ENCODE measurements at places on chromosomes 5 and 9.

DNA sequence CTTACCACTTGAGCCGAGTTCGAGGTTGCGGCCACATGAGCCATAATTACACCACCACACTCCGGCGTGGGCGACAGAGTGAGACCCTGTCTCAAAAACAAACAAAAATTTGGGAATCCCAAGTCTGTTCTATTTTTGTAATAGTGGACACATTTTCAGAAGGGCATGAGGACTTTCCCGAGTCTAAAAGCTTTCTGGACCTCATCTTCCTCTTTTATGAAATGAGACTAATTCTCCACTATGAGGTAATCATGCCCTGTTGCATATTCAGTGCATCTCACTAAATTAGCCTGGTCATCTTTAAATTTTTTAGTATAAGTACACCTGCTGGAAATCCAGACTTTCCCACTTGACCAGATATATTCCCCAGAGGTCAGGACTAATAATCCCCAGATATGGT is 55.7 kb downstream of the GGTA1 start:
- DNase-seq = no peak

- no peak for DNase-seq
Observed at GRCh38 chr5:149257889-149258705, 13.6 kb upstream of the AFAP1L1 start.

- no peak for DNase-seq
Observed at GRCh38 chr5:3538886-3539285, 56.7 kb upstream of the IRX1 start.

DNA sequence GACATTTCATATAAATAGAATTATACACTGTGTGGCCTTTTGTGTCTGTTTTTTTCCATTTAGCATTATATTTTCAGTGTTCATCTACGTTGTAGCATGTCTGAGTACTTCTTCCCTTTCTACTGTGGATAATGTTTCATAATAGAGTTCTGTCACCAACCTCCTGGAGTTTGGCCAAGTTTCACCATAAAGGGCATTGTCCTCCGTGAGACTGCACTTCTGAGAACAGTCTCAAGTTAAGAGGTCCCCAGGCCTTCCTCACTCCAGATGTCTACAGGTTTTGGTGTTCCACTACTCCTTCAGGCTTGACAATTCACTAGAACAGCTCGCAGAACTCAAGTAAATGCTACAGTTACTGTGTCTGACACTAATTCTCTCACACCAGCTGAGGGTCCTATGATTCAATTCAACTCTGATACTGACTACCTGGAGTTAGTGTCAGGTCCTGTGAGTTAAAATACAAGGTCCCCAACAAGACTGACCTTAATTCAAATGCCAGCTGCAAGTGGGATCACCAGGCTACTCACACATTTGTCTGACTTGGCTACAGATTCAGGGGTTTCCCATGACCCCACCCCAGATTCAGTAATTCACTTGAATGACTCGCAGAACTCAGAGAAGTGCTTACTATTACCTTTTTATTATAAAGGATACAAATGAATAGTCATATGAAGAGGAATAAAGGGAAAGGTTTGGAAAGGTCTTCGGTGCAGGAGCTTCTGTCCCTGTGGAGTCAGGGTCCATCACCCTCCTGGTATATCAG is 31.1 kb downstream of the SLC35A4 start:
- no peak for DNase-seq

- no peak for DNase-seq
Observed at GRCh38 chr5:175741556-175741955, 83.7 kb downstream of the HRH2 start.

DNA sequence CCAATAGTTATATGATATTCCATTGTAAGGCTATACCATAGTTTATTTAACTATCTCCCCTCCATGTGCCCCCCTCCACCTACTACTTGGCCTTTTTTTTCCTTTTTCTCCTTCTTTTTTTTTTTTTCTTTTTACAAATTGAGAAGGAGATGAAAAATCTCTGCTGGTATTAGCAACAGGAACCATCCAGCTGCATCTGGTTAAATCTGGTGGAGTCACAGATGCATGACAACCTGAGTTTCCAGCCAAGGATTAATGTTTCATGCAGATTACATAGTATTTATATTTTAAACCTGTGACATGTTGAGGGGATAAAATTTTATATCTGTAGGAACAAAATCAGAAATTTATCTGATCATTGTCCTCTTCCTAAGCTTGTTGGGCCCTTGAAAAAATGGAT is 128.5 kb upstream of the IQGAP2 start:
- DNase-seq = no peak

DNA sequence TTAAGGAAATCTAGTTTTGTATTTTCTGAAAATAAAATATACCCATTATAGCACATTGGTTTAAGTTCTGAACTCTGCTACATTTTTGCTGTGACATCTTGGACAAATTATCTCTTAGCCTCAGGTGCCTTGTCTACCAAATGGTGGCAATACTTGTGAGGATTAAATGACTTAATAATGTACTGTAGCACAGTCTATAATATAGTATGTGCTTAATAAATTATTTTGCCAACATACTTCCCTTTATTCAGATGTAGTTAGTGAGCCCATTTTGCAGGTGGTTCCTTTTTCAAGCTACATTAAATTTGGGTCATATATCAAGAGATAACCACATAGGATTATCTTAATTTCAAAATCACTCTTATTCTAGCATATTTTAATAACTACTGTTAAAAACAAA is 3.2 kb downstream of the ETF1 start:
- DNase-seq = no peak

GRCh38 chr9:99537996-99538395 is 283.7 kb upstream of the NR4A3 start:
- no peak for DNase-seq

- no peak for DNase-seq
Observed at GRCh38 chr5:160315968-160316367, 3.6 kb upstream of the CCNJL start.

DNA sequence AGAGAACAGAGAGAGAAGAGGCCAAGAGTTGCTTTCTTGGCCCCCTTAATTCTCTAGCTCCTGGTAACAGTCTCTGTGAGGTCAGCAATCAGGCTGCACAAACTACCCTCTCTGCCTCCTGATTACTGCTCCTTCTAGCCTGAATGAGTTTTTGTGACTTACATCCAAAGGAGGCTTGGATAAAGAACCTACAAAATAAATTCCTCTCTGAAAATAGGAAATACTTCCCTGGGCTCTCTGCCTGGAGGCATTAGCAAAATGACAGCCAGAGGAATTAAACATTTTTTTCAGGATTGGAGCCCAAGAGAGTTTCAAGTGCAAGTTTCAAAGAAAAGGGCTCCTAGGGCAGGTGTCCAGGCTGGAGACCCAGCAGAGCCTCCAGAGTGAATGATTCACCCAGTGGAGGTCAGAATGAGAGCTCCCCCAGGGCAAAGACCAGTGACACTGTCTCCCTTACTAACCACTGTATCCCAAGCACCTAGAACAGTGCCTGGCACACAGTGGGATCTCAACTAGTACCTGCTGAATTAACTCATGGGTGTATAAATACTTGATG is 162.5 kb downstream of the SPOCK1 start:
- DNase-seq = no peak

DNA sequence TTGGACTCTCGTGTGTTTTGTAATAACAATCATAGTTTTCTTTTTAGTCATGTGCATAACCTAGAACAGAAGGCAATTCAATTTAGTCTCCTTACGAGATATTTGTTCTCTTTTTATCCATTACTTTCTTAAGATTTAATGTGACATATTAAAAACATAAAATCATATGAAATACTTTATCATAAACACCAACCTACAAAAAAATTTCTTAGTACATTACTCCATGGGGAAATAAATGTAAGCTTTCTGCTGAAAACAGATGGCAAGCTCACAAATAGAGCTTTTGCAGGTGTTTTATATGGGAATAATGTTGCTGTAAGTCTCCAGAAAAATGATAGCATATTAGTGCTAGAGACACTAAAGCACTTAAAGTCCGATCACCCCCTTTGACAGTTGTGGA is 1035.2 kb upstream of the ARRDC3 start:
- DNase-seq = no peak

GRCh38 chr9:94894094-94894699 is 167.7 kb downstream of the AOPEP start:
- DNase-seq = no peak

DNA sequence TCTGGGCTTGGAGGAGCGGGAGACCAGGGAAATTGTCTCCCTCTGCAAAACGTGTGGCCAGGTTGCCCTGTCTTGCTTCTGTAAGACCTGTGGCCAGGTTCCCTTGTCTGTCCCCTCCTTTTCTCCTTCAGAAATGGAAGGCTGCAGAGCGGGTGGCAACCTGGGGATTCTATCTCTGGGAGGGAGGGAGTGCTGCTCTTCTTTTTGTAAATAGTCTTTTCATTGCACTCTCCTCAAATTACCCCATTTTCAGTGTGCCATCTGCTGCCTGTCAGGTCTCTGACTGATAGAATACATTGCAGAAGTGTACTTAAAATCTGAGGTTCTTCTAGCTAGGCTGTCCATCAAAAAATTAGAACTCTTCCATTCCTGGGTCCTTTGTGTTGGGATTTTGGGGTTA is 126.0 kb downstream of the GABRB2 start:
- no peak for DNase-seq

DNA sequence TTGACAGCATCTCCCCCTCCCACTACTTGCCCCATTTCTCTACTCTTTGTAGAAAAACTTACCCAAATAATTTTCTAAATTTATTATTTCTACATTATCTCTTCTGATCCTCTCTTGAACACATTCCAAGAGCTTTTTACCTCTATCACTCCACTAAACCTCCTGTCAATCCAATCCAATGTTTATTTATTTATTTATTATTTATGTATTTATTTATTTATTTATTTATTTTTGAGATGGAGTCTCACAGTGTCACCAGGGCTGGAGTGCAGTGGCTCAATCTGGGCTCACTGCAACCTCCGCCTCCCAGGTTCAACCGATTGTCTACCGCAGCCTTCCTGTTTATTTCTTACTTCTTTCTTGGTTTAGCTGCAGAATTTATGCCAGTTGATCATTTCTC is 178.5 kb upstream of the GAS1 start:
- no peak for DNase-seq

GRCh38 chr5:160092960-160093707 is 26.1 kb downstream of the PWWP2A start:
- DNase-seq = no peak

- no peak for DNase-seq
Observed at GRCh38 chr5:23742701-23743100, 235.3 kb downstream of the PRDM9 start.

DNA sequence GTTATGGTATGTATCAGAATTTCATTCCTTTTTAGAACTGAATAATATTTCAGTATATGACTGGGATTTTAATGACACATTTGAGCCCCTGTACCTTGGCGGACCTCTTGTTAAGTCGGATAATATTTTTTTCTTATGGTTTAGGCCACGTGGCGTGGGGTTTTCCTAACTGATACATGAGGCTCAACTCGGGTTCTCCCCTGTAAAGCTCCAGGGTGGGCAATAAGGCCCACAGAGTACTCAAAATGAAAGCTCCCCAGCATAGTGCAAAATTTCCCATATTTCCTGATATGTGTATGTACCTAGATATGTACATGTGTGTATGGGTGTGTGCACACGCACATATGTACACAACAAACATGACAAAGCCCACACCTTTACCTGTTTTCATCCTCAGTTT is 24.5 kb downstream of the TICAM2 start:
- no peak for DNase-seq

- DNase-seq = no peak
Observed at GRCh38 chr9:77472646-77473045, 175.5 kb downstream of the GNA14 start.

- DNase-seq = no peak
Observed at GRCh38 chr5:1776831-1777230, 22.8 kb downstream of the MRPL36 start.

DNA sequence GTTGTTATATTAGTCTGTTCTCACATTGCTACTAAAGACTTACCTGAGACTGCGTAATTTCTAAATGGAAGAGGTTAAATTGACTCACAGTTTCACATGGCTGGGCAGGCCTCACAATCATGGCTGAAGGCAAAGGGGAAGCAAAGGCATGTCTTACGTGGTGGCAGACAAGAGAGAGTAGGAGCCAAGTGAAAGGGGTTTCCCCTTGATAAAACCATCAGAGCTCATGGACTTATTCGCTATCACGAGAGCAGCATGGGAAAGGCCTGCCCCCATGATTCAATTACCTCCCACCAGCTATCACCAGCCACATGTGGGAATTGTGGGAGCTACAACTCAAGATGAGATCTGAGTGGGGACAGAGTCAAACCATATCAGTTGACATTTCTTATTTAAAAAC is 374.5 kb upstream of the RORB start:
- DNase-seq = no peak

DNA sequence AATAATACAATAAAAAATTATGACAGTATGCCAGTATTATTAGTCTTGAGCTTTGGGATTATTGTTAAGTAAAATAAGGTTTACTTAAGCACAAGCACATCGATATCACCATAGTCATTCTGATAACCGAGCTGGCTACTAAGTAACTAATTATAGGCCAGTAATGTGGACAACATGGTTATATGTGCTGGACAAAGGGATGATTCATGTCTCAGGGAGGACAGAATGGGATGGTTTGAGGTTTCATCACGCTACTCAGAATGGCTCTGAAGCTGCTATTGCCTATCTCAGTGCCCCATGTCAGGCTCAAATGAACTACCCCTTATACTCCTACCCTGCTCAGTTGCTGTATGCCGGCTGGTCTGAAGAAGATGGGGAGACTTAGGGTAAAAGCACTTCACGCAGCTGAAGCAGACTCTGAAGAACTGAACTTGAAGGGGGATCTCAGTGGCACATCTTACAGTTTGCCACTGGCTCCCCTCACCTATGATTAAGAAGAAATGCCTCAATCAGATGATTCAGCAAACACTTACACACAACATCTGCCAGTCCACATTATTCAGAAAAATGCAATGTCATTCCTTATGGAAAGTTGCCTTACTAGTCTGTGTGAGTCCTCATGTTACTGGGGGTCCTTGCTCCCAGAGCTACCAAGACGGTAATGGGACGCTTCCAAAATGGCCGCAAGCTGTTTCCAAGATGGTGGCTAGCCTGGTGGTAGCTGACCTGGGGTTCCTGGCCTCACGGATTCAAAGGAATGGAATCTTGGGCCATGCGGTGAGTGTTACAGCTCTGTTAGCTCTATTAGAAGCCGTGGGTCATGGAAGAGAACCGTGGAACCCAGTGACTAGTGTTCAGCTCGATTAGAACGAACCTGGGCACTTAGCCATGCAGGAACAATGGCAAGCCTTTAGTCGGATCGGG is 1098.6 kb downstream of the TAF11L14 start:
- no peak for DNase-seq

DNA sequence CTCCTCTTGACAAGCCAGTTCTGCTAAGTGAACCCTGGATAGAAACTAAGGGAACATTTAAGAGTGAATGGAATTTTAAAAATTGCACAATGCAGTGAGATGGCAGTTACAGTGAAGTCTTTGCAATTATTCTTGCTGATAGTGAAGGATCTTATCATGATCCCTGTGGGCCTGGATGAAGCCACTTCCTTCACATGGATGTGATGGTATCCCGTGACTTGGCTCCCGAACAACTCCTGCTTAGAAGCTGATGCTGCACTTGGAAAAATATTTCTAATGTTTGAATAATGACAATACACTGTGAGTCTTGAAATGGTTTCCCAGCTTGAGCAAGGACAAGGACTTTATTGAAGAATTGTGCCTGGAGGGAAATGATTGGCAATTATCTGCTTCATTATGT is 49.2 kb upstream of the NTRK2 start:
- DNase-seq = no peak

All from CD4-positive, alpha-beta T cell (primary cell).